CMK (cell line): ENCODE measurements at places on chromosomes 1 and 21.
A peak's percentile ranks its signal among the peaks of the same experiment; 100 is the strongest.

DNA sequence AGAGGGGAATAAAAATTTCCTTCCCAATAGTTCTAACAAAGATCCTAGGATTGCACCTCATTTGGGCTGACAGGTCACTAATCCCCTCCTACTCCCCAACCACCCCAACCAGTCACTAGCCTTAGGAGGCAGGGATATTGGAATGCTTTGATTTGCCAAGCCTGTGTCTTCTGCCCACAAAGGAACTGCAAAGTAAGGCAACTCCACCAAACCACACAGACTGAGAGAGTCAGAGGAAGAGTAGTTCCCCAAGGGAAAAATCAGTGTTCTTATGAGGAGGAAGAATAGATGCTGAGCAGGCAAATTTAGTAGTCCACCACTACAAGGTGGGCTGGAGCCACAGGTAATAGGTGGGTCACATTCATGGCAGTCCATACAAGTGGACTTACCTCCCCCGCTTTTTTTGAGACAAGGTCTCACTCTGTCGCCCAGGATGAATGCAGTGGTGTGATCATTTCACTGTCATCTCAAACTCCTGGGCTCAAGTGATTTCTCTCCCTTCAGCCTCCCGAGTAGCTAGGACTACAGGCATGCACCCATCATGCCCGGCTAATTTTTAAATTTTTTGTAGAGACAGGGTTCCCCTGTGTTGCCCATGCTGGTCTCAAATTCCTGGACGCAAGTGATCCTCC lies 3.7 kb upstream of the TMEM39B start:
- DNase-seq: no peak

- peak; percentile 68 for DNase-seq
These were observed 5.7 kb downstream of the GJB3 start for GRCh38 chr1:34786521-34787325.

DNA sequence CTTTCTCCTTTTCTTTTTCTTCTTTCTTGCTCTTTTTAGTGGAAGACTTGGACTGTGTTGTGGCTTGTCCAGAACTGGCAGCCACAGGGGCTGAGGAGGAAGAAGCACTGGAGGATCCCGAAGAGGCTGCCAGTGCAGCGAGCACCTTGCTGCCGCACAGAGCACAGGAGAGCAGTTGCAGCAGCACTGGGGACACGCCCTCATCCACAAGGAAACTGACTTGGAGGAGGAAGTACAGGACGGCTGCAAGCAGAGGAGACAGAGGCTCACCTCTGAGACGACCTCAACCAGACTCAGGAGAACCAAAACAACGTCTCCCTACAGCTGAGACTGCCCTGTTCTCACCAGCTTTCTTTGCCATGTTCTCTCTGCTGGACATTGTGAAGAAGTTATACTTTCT lies 88.9 kb downstream of the UBR4 start:
- no peak for DNase-seq

DNA sequence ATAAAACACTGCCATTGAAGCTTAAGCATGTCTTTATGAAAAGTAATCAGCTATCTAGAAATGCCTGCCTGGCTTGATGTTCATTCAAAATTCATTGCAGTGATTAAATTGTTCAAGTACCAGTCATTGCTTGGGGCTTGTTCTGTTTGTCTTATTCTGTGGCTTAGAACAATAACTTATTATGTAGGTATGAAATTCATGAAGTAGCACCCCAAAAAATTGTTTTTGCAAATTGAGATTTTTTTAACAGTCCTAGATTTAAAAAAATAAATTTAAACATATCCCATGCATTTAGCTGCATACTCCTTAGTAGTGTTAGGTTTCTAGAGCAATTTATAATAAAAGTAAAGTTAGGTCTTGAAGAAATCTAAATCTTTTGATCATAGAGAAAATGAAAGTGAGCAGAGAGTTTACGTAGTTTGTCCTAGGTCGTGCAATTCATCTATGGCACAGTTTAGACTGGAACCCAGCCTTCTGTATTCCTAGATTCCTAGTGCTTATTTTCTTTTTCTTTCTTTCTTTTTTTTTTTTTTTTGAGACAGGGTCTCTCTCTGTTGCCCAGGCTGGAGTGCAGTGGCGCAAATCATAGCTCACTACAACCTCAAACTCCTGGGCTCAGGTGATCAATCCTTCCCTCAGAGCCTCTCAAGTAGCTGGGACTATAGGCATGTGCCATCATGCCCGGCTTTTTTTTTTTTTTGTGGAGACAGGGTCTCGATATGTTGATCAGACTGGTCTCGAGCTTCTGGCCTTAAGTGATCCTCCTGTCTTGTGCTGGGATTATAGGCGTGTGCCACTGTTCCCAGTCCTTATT lies 9.3 kb downstream of the MIER1 start:
- no peak for DNase-seq

GRCh38 chr21:42474043-42474831 lies 21.8 kb downstream of the RSPH1 start:
- no peak for DNase-seq

DNA sequence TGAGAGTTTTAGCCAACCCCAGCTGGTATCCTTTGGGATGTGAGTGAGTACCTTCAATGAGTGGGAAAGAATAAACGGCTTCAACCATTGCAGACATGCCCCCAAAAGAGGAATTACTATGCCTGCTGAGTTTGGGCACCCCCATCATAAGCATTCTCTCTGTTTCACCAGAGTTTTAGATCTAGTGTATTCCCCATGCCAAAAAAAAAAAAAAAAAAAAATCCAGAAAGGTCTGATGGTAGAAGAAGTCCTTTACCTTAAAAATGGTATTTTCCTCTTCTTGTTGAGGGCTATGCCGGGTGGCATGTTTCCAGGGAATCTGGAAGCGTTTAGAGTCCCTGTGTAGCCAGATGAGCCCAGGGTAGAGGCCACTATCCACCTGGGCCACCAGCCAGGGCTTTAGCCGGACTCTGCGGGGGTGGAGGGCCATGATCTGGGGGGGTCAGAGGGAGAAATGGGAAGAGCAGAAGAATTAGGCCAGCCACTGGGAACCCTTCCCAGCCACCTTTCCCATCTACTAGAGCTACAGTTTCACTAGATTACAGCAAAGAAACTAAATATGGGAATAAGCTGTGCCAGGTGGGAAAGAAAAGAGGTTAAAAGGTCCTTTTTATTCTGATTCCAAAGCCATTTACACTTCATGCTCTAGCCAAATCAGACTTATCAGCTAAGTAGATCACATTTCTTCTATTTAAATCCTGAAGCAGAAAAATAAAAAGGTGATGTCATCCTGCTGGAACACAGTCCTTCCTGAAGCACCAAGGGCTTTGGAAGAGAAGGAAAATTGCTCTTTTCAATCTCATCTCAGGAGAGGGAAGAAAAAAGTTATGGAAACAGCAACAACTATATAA lies 4.7 kb downstream of the IRF6 start:
- no peak for DNase-seq

DNA sequence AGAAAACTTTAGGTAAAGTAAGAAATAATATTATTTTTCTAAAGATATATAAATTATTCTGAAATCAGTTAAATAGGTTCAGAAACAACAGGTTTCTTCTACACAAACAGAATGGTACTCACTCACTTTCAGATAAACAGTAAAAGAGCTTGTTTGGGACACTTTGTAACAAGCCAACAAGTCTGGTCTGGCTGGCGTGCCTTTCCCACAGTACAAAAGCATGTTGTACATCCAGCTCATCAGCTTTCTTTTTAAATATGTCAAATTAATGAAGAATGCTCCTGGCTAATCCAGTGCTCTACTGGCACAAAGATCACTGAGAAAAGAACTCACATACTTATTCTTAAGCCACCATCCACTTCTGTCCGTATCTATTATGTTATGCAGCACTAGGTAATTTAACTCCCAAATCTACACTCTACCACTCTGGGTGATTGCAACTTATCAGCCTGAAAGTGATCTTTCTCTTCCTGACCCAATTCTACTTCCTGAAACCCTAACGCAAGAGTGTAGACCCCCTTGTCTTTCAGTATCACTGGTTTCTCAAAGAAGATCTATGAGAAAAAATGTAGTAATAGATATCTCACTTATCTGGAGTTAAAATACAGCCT lies 32.6 kb downstream of the TRIT1 start:
- DNase-seq: no peak

- DNase-seq: no peak
These were observed 316.5 kb upstream of the NR5A2 start for GRCh38 chr1:199710974-199711373.

- no peak for DNase-seq
These were observed 2.2 kb upstream of the ATP1A2 start for GRCh38 chr1:160113407-160113806.

GRCh38 chr21:14263879-14264278 lies 47.9 kb downstream of the RBM11 start:
- DNase-seq: no peak

GRCh38 chr1:156897078-156897825 lies 3.7 kb downstream of the PEAR1 start:
- no peak for DNase-seq

GRCh38 chr1:234504969-234505768 lies 26.2 kb upstream of the TARBP1 start:
- no peak for DNase-seq

DNA sequence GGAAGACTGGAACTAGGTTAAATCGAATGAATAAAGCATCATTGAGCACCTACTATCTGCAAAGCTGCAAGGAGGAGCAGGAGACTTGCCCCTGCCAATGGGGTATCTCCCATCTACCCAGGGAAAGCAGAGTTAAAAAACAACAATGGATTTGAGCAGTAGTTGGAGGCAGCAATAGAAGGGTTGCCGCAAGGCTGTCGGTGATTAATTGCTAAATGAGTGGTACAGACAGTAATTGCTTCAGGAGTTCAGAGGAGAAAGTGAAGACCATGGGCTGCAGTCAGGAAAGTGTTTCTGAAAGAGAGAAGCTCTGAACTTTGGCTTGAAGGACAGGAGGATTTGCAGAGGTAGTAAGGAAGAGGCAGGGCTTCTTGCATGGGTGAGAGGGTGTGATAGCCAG lies 152.9 kb downstream of the ACTL8 start:
- no peak for DNase-seq

DNA sequence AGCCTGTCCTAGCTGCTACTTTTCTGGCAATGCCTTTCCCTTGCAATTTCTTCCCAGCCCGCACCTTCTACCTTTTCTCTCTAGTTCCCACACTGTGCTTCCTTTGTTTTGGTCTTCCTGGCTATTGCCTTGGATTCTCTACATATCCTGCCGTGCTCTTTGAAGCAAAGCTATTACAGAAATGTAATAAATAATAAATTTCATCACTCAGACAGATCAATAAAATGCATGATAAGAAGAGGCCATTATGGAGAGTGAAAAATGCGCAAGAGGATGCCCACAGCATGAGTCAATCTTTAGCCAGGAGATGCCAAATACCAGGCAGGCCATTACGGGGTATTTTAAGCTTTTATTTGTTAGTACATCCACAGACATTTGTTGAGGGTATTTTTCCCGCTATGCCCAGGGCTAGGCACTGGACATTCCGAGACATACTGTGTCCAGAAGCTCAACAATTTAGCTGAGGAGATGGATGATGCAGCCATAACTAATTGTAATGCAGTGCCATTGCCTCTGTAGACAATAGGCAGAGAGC lies 163.6 kb downstream of the ST6GALNAC3 start:
- DNase-seq: no peak

DNA sequence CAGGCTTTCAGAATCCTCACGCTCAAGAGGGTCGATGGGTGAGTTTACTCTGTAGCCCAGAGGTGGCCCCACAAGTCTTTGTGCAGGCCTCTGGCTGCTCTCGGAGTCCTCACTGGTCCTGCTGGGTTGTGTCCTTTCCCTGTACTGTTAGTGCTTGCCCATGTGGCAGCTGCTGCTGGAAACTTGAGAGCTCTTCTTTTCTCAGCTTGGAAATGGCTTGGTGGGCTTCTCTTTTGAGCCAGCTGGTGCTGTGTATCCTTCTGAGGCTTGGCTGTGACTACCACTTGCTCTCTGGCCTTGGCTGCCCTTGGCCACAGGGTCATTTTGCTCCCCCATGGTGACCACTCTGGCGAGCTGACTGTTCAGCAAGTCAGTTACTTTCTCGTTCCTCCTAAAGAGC lies 82.2 kb upstream of the LMO4 start:
- no peak for DNase-seq

GRCh38 chr1:58094221-58094620 lies 452.3 kb downstream of the OMA1 start:
- DNase-seq: no peak

GRCh38 chr1:86858524-86859261 lies 55.2 kb downstream of the SELENOF start:
- DNase-seq: no peak

GRCh38 chr21:34362136-34362444 lies 1.7 kb upstream of the KCNE2 start:
- DNase-seq: no peak

DNA sequence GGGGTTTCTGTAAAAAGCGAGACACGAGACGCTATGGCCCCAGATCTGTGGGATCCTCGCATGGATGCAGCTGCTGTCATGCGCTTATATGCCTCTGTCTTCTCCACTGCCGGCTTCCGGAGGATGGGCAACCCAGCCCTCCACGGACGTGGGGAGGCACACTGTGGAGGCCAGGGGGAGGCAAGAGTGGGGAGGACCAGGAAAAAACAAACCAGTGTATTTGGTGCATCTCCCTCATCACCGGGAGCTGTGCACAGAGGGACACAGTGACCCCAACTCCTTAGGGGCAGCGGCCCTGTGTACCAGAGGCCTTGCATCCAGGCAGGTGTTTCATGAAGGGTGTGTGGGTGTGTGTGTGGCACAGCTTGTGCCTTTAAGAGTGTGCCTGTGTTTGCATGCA lies 95.0 kb downstream of the AJAP1 start:
- DNase-seq: no peak

DNA sequence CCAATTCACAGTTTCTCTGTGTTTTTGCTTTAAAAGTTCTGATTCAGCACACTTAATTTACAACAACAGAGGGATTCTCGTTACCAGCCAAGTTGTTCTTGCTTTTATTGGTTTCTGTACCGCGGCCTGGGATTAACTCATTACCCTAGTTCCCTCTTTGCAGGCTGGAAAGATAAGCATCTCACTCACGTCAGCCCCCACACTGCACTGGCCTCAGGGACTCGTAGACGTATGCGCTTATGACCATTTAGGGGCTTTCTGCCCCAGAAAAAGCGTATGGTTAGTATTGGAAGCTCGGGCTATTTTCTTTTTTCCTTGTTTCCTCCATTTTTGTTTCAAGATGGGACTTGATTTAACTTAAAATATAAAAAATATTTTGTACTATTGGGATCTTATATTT lies 76.0 kb downstream of the POFUT2 start:
- peak; percentile 52 for DNase-seq

DNA sequence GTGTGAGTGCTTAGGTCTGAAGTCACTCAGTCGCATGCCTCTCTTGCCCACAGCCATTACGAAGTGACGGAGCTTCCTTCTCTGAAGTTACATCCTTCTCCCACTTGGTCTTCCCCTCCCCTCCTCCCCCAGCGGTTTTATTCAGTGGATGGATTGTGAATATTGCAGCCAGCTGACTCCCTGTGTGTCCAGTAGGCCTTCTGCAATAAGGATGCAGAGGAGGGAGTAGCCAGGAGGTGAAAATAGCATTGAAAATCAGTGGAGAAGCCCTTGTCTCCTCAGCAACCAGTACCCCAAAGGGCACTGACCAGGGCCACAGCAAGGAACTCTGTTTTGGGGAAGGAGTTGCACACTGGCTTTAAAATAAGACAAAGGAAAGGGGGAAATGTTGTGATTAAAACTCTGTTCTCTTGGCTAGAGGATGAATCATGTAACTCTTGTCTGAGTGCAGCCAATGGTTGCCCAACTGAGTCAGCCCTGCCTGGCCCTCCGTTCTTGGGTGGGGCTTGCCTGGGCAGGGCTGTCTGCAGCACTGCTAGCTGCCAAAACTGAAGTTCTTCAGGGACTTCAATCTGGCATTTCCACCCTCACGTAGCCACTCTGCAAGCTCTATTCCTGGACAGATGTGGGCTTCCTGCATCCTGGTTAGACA lies 4.3 kb downstream of the S100A10 start:
- no peak for DNase-seq
